Activated CD4-positive, alpha-beta T cell treated with anti-CD3 and anti-CD28 coated beads for 1 hour (primary cell): ENCODE measurements at places on chromosomes 7 and 10.

- DNase-seq: no peak
Measured at GRCh38 chr10:30190577-30191552, 131.5 kb upstream of the JCAD start.

- no peak for DNase-seq
Measured at GRCh38 chr10:130357951-130358350, 221.8 kb downstream of the GLRX3 start.

DNA sequence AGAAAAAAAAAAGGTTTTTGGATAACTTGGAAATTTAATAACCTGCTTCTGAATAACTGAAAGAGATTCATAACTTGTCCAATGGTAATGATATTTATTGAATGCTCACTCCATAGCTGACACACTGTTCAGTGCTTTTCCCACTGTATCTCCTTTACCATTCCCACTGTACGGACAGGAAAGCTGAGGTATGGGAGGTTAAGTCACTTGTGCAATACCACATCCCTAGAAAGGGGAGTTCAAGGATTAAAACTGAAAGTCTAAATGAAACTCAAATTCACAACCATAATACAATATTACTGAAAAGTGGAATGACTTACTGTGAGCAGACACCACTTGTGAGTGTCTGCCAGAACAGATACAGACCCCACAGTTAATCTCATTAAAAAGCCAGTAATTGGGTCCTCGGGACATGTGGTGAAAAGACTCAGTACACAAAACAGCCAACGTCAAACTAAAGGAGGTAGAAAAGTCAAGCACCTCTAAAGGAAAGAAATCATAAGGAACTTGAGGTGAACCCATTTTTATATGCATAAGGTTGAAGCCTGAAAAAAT is 13.8 kb upstream of the RHOBTB1 start:
- no peak for DNase-seq

- DNase-seq: no peak
Measured at GRCh38 chr7:55053651-55054571, 35.1 kb downstream of the EGFR start.

GRCh38 chr7:108463613-108464012 is 7.4 kb upstream of the NRCAM start:
- no peak for DNase-seq

DNA sequence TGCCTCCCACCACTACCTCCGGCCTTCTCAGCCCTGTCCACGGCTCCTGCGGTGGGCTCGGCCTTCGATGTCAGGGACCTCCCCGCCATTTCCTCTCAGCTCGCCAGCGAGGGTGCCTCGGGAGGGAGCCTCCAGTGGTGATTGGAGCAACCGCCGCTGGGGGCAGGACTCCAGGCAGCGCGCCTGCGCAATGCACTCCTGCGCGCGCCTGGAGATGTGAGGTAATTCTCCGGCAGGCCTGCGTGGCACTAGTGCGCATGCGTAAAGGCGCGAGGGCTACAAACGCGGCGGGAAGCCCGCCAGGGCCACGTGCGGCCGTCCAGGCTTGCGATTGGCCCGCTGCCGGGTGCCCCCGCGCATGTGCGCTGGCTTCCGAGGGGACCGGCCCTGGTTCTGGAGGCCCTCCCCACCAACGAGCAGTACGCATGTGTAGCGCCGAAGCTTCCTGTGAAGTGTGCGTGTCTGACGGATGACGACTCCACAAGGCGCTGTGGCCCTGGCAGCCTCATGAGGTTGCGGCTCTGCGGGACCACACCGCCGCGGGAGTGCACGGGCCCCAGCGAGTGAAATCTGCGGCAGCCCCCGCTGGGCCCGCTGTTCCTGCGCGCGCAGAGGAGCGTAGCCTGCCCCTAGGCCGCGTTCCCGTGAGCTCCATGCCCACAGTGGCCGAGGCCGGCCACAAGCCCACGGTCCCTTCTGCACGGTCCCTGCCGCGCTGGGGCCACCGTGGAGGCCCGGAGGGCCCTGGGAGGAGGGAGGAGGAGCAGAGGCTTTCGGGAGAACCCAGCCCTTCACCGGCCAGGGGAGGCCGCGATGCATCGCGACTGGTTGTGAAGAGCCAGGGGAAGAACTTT is at the start of gene SYCE1:
TSS of gene SYCE1 (minus strand) at position 143 of the 854 bp plus-strand sequence. CDS start at position 89, 54 bp downstream.
- no peak for DNase-seq

DNA sequence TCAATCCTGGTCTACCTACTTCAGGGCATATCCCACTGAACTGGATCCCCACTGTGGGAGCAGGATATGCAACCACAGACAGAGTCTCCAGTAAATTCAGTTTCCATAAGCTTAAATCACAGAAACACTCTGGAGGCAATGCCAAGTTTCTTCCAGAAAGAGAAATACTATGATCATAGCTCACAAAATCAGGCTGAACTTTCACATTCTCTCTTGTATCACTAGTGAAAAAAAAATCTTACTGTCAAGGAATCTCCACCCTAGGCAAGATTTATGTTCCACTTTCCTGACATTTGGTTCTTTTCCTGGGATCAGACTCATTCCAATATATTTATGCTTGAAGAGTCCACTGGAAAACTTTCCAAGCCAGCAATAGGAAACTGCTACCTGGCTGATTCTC is 749.0 kb downstream of the SUGCT start:
- DNase-seq: no peak

DNA sequence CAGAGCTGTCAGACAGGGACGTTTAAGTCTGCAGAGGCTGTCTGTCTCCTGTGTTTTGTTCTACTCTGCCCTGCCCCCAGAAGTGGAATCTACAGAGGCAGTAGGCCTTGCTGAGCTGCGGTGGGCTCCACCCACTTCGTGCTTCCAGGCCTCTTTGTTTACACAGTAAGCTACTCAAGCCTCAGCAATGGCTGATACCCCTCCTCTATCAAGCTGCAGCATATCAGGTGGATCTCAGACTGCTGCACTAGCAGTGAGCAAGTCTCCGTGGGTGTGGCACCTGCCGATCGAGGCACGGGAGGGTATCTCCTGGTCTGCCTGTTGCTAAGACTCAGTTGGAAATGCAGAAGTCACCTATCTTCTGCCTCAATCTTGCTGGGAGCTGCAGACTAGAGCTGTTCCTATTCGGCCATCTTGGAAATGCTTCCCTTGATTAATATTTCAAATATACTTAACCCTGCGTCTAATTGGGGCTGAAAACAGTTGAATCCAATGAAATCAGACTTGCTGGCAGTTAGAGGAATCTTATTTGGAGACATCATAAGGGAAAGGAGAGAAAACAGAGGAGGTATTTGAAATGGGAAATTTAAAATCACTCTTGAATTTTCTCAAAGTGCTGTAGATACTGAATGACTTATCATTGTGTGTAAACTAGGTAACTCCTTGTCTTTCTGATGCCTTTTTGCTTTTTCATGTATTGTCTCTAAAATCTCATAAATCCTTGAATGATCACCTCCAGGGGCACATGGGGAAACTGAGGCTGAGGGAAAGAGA is 13.8 kb upstream of the CYP3A5 start:
- DNase-seq: peak; percentile 13

GRCh38 chr10:44467900-44468299 is 83.0 kb upstream of the CXCL12 start:
- no peak for DNase-seq

GRCh38 chr10:7098160-7098762 is 312.6 kb downstream of the SFMBT2 start:
- no peak for DNase-seq

- DNase-seq: no peak
Measured at GRCh38 chr7:96675548-96675947, 34.1 kb downstream of the SEM1 start.

DNA sequence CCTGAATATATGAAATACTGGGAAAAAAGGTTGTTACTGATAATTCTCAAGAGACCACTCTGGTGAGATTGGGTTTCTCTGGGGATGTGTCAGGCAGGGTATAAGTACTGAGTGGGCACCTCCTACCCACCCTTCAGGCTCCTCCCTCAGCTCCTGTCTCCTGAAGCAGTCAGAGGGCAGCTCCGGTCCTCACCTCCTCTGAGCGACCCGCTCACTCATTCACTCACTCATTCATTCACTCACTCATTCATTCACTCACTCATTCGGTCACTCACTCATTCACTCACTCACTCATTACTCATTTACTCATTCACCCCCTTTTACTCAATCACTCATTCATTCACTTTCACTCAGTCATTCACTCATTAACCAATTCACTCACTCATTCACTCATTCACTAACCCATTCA is 6.9 kb upstream of the PFKP start:
- DNase-seq: no peak

DNA sequence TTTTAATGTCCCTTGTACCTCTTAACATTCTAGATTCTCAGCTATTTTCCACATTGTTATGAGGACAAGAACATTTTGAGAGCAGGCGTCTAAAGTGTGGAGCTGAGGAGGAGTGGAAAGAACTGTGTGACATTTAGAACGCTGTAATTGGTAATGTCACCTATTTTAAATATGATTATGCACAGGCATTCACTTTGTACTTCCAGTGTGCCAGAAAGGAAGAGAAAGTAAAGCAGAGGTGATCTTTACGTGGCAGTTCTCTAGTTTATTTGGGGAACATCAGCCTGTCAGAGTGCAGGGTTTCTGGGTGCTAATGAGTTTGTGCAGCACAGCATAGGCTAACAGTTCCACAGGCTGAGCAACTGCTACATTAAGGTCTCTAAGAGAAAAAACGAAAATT is 498.4 kb upstream of the POM121L12 start:
- no peak for DNase-seq

- no peak for DNase-seq
Measured at GRCh38 chr10:12031404-12031803, 11.2 kb downstream of the UPF2 start.

GRCh38 chr7:104093127-104093526 is 103.7 kb upstream of the RELN start:
- no peak for DNase-seq

DNA sequence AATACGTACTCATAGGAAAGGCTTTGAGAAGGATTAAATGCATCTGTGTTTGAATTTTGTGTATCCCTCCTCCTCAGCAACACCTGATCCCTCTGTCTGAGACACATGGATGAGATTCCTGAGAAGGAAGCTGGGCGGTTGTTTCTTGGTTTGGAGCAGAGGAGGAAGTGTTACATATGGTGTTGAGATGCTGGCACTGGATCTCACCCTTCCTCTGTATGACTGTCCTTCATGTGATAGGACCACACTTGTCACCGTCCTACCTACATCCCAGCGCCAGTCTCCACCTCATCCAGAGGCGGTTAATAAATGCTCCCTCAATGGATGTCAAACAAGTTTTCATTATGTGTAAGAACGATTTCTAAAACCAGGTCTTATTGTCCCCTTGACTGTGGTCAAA is 49.4 kb upstream of the KLF6 start:
- DNase-seq: no peak

GRCh38 chr10:70481831-70482530 is 3.4 kb downstream of the PALD1 start:
- no peak for DNase-seq

DNA sequence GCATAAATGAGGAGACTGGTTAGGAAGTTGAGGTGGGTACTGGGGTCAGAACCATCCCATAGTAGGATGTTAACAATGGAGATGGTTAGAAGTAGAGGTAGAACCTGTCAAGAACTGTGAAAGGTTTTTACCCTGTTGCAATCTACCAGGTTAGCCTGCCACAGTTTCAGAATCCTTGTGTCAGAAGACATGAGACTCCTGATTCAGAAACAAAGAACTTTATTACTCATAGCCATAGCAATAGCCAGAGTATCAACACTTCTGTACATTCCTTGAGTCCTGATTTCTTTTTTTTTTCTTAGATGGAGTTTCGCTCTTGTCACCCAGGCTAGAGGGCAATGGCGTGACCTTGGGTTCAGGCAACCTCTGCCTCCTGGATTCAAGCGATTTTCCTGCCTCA is 200.9 kb downstream of the GRM3 start:
- DNase-seq: no peak

- no peak for DNase-seq
Measured at GRCh38 chr10:49610114-49610457, at the start of gene SLC18A3. SLC18A3 (plus strand) TSS chr10:49610310; CDS start chr10:49610741, 431 bp downstream.

GRCh38 chr7:6106140-6106904 is 75.1 kb downstream of the ANKRD61 start:
- DNase-seq: no peak

- no peak for DNase-seq
Measured at GRCh38 chr10:98252464-98252863, 15.5 kb downstream of the LOXL4 start.

GRCh38 chr7:109049366-109049765 is 479.7 kb downstream of the DNAJB9 start:
- DNase-seq: no peak

- no peak for DNase-seq
Measured at GRCh38 chr7:134936893-134937510, 49.3 kb upstream of the AGBL3 start.

GRCh38 chr10:90007226-90007625 is 305.8 kb downstream of the KIF20B start:
- DNase-seq: no peak

- peak; percentile 43 for DNase-seq
Measured at GRCh38 chr7:17298840-17299482, 509 bp downstream of the AHR start.

DNA sequence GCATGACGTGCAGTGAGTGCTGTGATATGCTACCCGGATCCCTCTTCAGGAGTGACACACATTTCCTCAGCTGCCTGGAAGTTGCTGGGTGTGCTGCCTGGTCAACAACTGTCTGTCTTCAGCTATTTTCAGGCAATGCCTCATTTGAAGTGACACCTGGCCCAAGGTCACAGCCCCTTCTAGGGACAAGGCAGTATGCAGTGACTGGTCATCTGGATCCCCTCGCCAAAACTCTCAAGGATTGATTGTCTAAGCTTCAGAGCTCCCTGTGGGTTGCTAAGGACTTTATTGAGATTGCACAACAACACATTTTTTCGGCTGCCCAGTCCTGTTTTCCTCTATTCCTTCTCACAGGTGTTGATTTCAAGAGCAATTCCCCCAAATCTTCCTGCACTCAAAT is 108.8 kb downstream of the GNAI1 start:
- no peak for DNase-seq

DNA sequence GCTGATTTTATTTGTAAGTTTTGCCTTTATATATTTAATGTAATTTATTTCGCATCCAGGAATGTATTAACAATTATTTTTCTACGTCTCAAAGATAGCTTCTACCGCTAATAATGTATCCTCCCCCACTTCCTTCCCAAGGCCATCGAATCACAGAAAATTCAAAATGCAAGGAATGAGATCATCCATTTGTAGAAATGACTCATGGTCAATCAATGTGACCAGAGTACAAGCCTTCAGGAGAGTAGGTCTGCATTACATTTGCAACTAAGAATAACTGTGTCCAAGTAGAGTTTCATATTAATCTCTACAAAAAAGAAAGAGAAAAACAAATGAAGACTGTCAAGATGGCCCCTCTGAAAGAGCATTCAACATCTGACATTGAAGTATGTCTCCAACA is 205.9 kb upstream of the PHF14 start:
- DNase-seq: no peak

- DNase-seq: no peak
Measured at GRCh38 chr10:11379771-11380170, 231.7 kb downstream of the USP6NL start.

- DNase-seq: no peak
Measured at GRCh38 chr10:34241226-34242000, 573.7 kb downstream of the PARD3 start.
